ENCODE measurements at places on chromosomes 13 and 19.

- DNase-seq: no peak
Measured at GRCh38 chr13:34672631-34673030, 269.4 kb upstream of the NBEA start.

DNA sequence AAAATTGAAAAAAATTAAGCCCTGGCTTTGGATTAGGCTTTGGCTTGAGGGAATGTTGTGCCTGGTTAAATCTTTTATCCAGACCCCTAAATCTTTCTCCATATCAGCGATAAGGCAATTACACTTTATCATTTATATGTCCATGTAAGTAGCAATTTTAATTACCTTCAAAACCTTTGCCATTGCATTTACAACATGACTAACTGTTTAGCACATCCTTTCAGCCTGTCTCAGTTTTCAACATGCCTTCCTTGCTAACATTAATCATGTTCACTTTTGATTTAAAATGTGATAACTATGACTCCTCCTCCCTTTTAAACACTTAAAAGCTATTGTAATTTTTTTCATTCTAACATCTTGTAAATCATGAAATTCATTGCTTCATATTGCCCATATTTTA, 583.7 kb downstream of the SLITRK1 start:
- DNase-seq: no peak

GRCh38 chr19:6590258-6590826, 608 bp downstream of the CD70 start:
- DNase-seq: no peak

DNA sequence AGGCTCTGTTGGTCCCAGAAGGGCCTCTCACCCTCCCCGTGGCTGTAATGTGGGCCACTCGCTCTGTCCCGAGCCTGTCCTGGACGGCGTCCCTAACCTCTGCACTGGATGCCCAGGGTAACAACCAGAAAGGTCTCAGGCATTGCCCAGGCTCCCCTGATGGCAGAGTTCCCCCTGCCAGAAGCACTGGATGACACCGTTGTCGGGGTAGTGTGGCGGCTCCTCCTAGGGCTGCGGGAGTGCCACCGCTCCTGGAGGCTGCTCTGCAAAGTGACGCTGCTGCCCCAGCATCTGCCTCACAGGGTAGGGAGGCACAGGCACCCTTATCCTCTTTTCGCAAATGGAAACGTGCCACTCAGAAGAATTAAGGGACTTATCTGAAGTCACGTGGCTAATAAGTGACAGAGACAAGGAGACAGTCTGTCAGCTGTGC, 32.0 kb downstream of the MPHOSPH8 start:
- DNase-seq: no peak

DNA sequence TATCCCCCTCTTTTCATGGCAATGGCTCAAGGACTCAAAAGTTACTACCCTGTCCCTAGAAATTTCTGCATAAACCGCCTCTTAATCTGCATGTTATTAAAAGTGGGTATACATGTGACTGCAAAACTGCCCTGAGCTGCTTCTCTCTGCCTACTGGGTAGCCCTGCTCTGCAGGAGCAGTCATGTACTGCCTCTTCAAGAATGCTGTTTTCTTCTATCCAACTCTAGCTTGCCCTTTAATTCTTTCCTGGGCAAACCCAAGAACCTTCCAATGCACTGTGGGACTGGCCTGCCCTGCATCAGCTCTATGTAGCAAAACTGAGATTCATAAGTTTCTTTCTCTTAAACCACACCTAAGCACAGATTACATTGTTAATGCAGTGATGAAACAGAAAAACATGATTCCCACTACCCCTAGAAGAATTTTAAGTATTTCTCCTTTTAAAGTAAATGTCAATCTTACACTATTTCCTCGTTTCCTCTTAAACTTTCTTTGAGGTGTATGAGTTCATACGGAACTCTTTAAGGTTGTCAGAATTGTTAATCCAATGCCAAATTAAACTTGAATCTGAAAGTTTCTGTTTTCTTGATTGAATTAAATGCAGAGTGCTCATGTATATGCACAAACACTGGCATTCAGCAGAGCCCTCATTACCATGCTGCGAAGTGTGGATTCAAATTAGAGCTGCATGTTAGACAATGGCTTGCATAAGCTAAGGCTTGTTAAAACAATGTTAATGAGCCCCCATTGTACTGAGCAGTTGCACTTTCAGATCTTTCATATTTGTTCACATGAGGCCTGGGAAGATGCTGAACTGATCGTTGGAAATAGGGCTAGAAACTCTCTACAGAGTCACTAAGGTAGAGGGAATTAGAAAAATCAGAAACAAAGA, 669.9 kb upstream of the PCDH20 start:
- DNase-seq: no peak

GRCh38 chr13:93435651-93436050, 209.0 kb downstream of the GPC6 start:
- no peak for DNase-seq

GRCh38 chr13:73661687-73662425, 472.3 kb downstream of the KLF12 start:
- DNase-seq: no peak

- no peak for DNase-seq
Measured at GRCh38 chr13:111389621-111390521, 69.4 kb downstream of the TEX29 start.

DNA sequence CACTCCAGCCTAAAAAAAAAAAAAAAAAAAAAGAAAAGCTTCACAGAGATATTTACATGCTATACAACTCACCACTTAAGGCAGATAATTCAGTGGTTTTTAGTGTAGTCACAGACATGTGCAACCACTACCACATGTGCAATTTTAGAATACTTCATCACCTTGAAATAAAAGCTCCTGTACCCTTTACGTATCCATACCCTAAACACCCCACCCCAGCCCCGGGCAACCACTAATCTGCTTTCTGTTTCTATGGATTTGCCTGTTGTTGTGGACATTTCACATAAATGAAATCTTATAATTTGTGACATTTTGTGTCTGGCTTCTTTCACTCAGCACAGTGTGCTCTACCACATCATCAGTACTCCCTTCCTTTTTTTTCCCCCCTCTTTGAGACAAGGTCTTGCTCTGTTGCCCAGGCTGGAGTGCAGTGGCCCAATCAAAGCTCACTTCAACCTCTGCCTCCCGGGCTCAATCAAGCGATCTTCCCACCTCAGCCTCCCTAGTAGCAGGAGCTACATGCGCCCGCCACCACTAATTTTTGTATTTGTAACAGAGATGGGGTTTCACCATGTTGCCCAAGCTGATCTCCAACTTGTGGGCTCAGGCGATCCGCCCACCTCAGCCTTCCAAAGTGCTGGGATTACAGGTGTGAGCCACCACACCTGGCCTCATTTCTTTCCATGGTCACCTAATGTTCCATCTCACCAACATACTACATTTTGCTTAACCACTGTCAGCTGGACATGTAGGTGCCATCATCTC, 4.0 kb downstream of the DDX39A start:
- DNase-seq: no peak

GRCh38 chr13:18992791-18993190, 188.8 kb downstream of the TUBA3C start:
- DNase-seq: no peak

GRCh38 chr13:60590800-60591747, 194.1 kb downstream of the TDRD3 start:
- no peak for DNase-seq

DNA sequence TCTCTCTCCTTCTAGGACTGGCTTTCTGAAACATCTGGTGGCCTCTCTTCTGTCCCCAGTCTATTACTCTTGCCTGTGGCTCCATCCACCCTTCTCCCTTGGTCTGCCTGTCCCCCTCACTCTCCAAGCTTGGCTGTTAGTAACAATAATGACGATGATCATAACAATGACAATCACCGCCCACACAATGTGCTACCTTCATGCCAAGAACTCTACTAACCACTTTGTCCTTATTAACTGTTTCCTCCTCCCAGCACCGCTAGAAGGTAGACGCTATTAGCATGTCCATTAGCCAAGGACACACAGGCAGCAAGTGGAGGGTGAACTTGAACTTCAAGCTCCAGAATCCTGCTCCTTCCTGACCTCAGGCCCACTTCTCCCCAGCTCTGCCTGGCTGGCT, 2.7 kb downstream of the GYS1 start:
- no peak for DNase-seq

DNA sequence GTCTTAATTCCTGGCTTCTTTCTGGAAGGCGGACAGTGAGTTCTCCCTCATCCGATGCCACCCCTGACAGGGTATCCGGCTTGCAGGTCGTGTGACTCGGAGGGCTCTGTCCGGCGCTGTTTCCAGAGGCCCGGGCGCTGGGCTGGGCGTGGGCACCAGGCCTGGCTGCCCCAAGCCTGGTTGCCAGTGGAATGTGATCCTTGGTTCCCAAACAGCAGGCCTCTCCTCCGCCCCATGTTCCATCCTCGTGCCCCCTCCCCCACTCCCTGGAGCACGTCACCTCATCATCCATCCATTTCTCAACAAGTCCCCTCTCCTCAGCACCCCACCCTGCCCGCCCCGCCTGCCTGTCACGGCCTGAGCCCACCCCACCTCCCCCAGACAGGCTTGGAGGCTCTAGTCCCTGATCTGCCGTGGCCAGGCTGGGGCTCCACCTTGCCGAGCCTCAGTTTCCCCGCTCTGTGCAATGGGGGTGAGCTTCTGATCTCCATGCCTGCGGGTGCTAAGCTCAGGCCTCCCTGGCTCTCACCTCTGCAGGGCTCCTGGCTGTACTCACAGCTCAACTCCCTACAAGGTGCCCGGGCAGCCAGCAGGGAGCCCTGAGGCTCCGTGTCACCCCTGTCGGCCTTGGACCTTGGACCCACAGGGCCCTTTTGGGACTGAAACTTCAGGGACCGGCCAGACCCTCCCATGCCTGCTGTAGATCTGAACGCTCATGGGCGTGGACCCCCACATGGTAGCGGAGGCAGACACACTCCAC, 2.3 kb downstream of the TBXA2R start:
- no peak for DNase-seq

DNA sequence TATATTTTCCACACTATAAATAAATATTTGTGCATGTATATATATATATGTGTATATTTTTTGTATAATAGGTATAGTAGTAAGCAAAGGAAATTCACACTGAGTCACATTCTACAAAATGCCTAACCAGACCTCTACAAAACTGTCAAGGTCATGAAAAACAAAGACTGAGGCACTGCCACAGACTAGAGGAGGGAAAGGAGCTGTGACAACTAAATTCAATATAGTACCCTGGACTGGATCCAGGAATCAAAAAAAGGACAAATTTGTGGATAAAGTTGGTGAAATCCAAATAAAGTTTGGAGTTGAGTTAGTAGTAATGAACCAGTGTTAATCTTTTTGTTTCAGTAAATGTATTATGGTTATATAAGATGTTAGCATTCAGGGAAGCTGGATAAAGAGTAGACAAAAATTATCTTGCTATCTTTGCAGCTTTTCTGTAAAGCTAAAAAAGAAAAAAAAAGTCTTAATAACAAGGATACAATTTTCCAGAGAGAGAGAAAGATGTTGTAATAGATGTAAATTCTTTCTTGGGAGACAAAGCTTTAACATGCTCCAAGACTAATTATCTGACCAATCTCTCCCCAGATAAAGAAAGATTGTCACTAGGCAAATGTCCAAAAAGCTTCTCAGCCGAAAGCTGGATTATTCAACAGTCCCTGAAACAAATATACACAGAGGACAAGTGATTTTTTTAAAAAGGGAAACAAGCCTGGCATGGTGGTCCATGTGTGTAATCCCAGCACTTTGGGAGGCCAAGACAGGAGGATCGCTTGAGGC, 19.1 kb downstream of the SYDE1 start:
- no peak for DNase-seq

DNA sequence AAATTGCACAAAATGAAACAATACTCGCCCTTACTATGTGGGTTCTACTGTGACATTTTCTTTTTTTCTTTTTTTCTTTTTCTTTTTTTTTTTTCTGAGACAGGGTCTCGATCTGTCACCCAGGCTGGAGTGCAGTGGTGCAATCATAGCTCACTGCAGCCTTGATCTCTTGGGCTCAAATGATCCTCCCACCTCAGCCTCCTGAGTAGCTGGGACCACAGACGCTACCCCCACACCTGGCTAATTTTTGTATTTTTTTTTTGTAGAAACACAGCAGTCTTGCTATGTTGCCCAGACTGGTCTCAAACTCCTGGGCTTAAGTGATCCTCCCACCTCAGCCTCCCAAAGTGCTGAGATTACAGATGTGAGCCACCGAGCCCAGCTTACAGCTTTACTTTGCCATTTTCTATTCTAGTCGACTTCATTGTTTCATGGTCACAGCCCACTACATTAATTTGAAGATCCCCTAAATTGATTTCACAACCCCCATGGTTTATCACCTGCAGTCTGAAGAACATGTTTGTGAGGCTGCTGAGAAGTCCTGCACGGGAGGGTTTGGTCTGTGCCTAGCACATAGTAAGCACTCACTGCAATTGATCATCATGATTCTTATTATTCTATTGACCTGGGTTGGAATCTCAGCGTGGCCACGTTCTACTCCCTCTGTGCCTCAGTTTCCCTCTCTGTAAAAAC, 3.8 kb downstream of the BCL3 start:
- no peak for DNase-seq

DNA sequence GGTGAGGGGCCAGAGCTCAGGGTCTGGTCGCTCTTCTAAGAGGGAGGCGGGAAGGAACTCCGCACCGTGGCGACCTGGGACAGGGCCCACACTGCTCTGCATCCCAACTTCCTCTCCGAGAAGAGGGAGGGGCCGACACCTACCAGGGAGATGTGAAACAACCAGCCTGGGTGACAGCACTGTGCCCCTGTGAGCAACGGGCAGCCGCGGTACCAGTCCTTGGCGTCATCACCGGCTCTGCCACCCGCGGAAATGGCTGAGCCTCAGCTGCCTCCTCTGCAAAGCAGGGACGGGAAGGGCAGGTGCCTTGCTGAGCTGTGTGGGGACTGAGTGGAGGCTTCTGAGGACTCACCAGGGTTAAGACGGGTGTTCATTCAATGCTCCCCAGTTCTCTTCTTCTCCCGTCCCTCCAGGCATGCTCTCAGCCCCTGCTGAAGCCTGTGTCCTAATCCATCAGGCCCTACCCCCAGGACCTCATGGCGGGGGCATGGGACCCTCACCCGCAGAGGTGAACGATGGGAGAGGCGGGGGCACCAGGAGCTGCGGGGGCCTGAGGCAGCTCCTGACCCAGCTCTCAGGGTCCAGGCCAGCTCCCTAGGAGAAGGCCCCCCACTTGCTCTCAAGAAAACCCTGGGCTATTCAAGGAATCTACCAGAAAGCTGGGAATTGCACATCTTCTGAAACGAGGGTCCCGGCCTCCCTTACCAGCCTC, 9.3 kb downstream of the ZNF787 start:
- no peak for DNase-seq

DNA sequence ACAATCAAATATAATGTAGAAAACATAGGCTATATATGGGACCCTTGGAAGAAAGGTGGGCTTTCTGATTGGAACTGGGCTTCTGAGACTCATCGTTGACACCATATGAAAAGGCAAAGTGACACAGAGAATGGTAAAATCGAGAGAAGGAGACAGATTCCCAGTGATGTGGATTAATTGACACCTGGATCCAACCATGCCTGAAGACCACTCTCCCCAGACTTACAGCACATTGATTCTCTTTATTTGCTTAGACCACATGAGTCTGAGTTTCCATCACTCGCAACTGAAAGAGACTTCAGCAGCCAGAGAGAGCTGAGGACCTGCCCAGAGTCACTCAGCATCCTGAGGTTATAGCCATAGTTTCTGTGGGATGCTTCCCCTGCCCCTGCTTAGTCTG, 6.0 kb downstream of the CYP4F11 start:
- DNase-seq: no peak
